ENCODE measurements at places on chromosomes 5 and 9.
A peak's percentile ranks its signal among the peaks of the same experiment; 100 is the strongest.

DNA sequence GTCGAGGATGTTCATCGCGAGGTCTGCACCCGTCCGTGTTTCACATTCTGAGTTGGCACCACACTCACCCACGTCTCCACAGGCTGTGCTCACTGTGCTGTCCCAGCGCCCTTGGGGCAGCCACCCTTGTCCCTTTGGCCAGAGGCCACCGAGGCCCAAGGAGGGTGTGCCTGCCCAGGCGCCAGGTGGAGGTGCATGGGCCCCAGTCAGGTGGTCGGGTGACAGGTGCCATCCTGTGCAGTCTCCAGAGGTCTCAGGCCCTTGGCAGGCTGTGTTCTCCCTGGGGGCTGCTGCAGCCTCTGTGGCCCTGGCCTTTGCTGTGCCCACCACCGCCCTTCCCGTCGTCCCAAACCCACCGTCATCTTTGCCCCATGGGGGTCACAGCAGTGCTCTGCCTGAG, 12.4 kb downstream of the MAN1B1 start:
- no peak for DNase-seq

DNA sequence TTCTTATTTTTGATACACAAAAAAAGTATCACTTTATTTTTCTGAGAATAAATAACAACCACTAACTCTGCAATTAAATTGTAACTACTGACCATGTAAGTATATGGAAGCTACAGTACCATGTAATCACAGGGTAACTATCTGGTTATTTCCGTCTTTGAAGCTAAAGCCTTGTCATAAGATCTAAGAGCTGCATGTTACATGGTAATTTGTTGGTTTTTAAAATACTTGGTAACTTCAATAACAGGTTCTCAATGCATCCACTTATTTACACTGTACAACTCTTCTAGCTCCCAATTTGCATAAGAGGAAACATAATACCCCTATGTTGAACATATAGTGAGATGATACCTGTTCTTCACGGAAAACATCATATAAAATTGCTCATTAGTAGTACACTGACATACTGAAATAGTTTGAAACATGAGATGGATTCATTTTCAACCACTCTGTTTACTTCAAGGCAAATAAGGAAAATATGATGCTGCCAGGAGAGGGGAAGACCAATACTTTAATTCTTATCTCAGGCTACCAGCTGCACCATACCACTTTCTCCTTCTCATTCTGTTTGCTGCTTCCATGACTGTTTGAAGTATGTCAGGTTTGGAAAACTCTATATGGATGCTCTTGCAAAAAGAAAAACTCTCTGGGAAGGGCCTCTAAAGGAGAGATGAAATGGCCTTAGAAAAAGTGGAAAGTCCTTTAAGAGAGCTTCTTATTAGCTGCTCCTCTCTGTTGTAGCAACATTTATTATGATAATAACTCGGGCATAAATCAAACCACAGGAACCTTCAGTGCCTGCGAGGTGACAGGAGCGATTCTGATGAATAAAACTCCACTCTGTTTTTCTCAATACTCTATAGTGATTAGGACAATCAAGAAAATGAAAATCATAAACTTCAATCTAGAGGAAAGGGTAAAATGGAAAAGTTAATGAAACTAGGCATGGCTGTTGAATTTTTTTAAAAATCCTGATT, 150.2 kb downstream of the KIAA0825 start:
- peak; percentile 74 for DNase-seq

GRCh38 chr9:100581081-100581480, 3.2 kb downstream of the CAVIN4 start:
- DNase-seq: no peak

- no peak for DNase-seq
Measured at GRCh38 chr5:153969563-153969895, 69.2 kb downstream of the FAM114A2 start.

GRCh38 chr9:16236311-16236710, 634.2 kb downstream of the BNC2 start:
- peak; percentile 98 for DNase-seq

DNA sequence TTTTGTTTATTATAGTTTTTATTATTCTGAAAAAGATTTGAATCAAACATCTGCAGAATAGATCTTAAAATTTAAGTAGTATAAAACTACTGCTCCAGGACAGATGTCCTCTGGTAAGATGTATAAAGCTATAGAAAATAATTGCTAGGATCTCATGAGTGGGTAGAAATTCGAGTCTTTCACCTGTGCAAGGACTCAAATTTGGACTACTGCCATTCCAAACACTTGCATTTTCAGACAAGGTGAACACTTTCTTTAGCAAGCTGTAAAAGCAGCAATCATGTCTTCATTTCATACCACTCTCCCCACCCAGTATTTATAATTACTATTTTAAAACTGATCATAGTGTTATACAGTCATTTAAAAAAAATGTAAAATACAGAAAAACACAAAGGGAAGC, 20.7 kb downstream of the SKP2 start:
- DNase-seq: no peak

- DNase-seq: no peak
Measured at GRCh38 chr9:114002986-114003350, 75.1 kb downstream of the AMBP start.

- no peak for DNase-seq
Measured at GRCh38 chr5:160905285-160905684, 53.3 kb upstream of the ATP10B start.

- no peak for DNase-seq
Measured at GRCh38 chr9:81664638-81665222, 24.6 kb downstream of the TLE1 start.

GRCh38 chr5:141517312-141517711, 28.4 kb downstream of the PCDHGC5 start:
- no peak for DNase-seq

GRCh38 chr5:32258424-32258823, 54.3 kb downstream of the MTMR12 start:
- DNase-seq: no peak

DNA sequence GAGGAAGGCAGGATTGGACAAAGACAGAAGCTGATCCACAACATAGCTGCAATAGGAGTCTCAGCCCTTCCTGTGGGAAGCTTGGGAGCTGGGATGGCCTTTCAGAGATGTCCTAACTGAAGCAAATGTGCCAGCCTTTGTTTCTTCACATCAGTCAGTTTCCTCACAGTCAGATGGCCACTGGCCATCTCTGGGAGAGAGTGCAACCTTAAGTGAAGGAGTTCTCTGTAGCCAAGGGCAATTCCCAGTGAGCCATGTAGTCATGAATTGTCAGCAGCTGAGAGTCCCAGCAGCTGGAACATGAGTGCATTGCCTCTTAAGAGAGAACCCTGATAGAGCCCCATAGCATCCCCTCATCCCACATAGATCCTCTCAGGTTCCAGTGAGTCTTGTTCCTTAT, 89.1 kb upstream of the LIFR start:
- DNase-seq: no peak

DNA sequence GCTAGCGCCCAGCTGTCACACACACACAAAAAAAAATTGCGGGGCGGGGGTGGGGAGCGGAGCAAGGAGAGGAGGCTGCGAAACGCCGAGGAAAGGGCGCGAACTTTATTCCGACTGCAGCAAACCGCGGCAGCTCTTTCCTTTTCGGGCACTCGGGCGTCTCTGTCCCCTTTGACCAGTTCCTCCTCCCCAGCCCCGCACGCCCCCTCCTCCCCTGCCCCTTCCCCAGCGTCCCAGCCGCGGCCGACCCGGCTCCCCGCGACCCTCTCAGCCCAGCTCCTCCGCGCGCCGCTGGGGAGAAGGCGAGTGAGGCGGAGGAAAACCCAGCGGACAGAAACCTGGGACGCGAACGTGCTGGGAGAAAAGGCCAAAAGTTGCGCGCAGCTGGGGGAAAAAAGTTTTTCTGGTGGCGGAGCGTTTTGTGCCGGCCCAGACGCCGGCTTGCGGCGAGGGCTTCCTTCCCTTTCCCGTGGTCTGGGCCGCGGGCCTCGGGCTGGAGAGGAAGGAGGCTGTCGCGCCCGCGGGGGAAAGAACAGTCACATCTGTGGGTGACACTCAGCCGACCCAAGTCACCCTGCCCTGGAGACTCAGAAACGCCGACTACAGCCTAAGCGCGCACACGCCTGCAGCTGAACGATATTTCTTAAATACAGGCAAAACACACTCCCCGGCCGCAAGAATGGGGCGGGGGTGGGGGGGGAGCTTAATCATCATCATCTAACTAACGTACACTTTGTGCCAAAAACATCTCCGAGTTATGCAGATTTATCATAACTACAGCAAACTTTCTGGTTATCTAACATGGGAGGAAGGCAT, 1.1 kb upstream of the BNC2 start:
- peak; percentile 75 for DNase-seq

DNA sequence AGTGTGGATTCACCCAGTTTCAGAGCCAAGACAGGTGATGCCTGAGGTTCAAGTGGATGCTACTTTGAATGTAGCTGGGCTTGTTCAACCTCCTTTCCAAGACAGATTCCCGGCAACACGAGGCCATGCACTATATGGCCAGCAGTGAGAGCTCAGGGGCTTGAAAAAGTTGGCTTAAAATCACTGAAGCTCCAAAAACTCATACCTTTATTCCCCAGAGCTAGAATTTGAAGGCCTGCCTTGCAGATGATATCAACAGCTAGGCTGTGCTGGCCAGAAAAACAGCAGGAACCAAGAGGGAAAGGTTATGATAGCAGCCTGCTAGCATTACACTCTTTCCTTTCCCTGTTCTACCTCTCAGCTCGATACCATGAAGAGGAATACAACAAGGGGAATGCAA, 120.2 kb upstream of the DAB2 start:
- DNase-seq: no peak

DNA sequence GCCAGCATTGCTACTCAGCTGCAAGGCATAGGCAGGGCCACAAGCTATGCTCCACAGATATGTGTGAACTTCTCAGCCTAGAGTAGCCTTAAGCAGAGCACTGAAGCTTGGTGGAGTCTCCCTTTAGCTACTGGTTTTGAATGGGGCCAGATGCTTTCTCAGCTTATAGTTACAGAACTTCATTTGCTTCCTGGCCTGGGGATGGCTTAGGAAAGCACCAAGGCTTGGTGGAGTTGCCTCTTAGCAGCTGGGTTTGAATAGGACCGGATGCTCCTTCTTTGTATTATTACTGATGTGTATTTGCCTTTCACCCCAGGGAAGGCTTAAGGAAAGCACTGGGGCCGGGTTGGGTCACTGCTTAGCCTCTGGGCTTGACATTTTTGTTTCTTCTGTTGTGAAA, 497.8 kb upstream of the SEMA6A start:
- DNase-seq: no peak

DNA sequence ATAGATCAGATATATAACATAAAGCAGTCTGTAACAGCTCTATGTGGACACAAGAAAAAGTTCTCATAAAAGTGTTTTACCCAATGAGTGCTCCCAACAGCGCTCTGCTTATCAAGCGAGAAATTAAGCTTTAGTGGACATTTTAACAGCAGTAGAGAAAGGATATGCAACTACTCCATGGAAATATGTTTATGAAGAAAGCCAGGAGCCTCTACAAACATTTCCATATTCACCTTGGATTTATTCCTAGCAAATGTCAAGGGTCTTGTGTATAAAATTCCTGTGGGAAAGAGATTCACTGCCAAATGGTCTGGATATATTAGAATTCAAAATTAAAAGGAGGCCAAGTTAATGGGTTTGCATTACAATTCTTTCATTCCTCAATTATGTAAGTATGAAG, 66.5 kb downstream of the DTWD2 start:
- peak; percentile 87 for DNase-seq

- DNase-seq: no peak
Measured at GRCh38 chr9:5767968-5768932, 64.7 kb downstream of the ERMP1 start.

DNA sequence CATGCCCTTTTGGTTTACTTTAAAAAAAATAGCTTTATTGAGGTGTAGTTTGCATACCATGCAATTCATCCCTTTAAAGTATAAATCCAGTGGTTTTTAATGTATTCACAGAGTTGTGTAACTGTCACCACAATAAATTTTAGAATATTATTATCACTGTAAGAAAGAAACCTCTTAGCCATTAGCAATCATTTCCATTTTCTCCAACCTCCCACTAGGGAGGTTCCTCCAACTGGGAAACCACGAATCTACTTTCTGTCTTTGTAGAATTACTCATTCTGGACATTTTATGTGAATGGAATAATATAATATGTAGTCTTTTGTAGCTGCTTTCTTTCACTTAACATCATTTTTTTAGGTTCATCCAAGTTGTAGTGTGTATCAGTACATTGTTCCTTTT, 43.5 kb downstream of the UNC13B start:
- no peak for DNase-seq

DNA sequence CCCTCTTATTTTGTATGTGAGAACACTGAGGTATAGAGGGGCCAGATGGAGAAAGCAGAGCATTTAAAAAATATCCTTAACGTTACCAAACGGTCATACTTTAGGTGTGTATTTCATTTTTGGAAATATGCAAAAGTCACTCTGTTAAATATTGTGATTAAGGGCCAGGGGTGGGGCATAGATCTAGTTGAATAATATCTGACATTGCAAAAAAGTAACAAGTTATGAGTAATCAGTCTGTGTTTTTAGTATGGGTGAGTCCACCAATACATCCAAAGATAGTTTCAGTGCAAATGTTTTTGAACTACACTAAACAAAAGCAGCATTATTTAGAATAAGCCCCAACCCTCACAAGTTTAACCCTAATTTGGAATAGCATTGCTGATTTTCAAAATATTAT, 45.3 kb upstream of the CCDC112 start:
- no peak for DNase-seq

DNA sequence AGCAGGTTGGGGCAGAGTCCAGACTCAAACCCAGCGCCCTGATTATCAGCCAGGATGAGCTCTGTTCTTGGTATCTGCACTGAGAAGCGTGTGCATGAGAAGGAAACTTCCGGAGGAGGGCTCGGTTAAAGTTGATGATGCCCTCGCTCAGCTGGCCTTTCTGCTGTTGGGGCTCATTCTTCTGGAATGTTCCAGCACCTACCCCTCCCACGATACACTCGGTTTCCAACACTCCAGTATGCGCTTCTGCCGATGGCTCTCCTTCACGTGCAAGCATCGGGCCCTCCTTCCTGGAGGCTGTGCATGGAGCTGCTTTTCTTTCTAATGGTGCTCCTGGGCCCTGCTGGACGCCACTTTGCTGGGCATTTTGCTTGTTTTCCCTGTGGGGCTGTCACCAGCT, 134.0 kb downstream of the RXRA start:
- no peak for DNase-seq

- DNase-seq: peak; percentile 67
Measured at GRCh38 chr9:20604562-20604961, 17.7 kb downstream of the MLLT3 start.

- no peak for DNase-seq
Measured at GRCh38 chr5:105158526-105158925, 1595.9 kb upstream of the NUDT12 start.

GRCh38 chr5:90843443-90843842, 284.8 kb downstream of the ADGRV1 start:
- DNase-seq: no peak

GRCh38 chr9:136645352-136645902, 17.3 kb upstream of the EGFL7 start:
- DNase-seq: no peak

- no peak for DNase-seq
Measured at GRCh38 chr9:101587332-101588043, 7.3 kb downstream of the PPP3R2 start.
